ENCODE measurements at places on chromosomes 4 and X.

GRCh38 chr4:81594490-81595159 is 122.9 kb upstream of the RASGEF1B start:
- DNase-seq, result no peak

- no peak for DNase-seq
Observed at GRCh38 chr4:100356172-100356571, 161.7 kb downstream of the EMCN start.

DNA sequence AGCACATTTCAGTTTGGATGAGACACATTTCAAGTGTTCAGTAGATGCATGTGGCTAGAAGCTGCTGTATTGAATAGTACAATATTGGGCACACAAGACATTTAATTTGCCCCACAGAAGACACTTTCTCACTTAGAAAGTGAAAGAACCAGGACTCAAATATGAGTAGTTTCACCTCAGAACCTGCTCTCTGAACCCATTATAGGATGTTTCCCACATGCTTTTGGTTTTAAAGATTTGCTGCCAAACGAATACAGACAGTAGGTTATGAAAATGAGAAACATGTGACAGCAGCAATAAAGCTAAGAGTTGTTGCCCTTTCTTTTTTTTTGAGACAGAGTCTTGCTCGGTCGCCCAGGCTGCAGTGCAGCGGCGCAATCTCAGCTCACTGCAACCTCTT is 32.3 kb downstream of the C4orf54 start:
- no peak for DNase-seq

DNA sequence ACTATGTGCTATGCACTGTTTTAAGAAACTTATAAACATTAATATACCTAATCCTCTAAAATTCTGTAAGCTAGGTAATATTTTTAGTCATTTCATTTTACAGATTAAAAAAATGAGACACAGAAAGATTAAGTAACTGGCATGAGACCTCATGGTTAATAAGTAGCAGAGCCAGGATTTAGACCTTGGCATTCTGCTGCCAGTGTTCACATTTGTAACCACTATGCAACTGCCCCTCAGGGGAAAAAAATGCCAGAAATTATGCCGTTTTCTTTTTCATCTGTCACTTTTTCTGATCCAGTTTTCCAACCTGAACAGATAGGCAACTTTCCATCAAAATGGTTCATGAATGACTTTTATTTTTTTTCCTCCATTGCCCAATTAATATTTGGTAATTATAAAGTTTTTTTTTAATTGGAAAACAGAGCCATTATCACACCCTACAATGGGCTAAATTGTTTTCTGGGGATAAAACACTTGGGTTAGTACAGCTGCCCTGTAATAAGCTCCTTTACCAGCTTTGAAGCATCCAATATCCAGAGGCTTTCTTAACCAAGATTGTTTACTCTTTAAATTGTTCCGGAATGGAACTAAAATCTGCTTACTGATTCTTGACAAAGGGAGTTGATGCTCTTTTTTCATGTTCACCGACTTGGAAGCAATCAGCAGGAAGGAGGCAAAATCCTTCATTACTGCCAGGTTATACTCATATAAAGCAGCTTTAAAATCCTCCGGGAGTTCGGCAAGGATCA is 56.4 kb upstream of the DDX60 start:
- DNase-seq, result no peak

DNA sequence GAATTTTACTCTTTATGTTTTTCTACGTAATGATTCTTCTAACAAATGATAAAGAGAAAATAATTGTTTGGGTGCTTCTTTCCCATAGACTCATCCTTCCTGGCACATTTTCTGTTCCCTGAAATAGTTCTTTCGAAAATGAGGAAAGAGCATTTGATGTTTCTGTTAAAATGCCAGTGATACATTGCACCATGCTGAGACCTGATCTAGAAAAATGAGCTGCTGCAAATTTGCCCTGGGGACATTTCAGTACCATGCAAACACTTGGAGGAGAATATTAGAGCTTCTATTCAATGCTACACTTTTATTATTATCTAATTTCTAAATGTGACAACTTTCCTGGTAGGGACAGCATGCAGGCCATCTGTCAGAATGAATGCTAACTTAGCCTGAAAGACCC is 83.3 kb downstream of the C4orf33 start:
- no peak for DNase-seq

DNA sequence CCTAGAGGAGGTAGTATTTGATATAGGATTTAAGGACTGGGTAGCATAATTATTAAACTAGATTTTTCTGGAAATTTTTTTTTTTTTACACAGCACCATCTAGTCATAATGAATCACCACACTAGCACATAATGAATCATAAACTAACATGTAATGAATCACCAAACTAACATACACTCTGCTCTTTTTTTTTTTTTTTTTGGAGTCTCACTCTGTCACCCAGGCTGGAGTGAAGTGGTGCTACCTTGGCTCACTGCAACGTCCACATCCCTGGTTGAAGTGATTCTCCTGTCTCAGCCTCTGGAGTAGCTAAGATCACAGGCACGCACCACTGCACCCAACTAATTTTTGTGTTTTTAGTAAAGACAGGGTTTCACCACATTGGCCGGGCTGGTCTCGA is 92.5 kb downstream of the FAM13A start:
- no peak for DNase-seq

DNA sequence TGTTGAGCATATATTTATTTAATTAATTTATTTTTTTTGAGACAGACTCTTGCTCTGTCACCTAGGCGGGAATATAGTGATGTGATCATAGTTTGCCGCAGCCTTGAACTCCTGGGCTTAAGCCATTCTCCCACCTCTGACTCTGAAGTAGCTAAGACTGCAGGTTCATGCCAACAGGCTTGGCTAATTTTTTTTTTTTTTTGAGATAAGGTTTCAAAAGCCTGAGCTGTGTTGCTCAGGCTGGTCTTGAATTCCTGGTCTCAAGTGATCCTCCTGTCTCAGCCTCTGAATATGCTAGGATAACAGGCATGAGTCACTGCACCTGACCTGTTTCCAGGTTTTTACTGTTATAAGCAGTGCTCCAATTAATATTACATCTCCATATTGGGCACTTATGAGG is 4.8 kb downstream of the ADD1 start:
- DNase-seq, result no peak

- DNase-seq, result peak; percentile 80
Observed at GRCh38 chr4:186297013-186297645, 31.1 kb downstream of the F11 start.

- no peak for DNase-seq
Observed at GRCh38 chr4:184893801-184894571, 68.2 kb upstream of the ACSL1 start.

GRCh38 chrX:11209798-11210414 is 83.3 kb upstream of the AMELX start:
- DNase-seq, result no peak

- DNase-seq, result no peak
Observed at GRCh38 chr4:168633064-168633463, 136.2 kb downstream of the PALLD start.

DNA sequence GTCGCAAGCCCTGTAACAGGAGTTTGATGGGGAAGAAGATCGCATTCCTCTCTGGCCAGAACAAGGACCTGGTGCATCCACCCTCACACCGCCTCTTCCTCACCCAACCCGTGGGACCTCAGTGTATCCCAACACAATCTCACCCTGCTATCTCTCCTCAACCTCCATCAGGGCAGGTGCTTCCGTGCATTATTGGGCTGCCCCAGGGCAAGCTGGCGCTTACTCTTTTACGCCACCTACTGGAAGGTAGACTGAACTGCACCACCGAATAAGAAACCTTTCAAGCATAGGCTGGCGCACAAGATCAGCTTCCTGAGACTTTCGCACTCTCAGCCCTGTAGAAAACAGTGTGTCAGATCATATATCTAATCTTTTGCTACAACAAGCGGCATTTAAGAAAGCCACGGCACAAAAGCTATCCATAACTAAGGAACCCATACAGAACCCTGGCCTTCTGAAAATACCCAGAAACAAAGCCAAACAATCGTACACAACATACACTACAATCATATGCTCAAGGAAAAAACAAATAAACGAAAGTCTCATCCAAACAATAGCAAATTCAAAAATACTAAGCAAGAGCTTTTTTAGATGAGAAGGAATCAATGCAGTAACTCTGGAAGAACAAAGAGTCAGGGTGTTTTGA is 209.3 kb downstream of the UGT8 start:
- peak; percentile 49 for DNase-seq

GRCh38 chr4:171924746-171925376 is 111.7 kb downstream of the GALNTL6 start:
- no peak for DNase-seq

DNA sequence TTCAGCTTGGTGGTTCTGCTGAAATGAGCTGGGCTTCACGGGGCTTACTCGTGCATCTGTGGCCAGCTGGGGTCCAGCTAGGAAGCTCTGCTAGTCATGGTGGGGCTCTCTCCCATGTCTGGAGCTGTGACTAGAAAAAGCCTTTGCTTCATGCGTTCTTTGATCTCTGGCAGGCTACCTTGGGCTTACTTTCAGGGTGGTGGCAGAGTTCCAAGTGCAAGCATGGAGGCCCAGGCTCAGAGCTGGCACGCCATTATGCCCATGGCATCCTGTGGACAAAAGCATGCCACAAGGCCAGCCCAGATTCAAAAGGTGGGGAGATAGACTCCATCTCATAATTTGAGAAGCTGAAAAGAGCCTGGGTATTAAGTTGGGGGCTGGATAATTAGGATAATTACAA is 55.4 kb upstream of the GBA3 start:
- no peak for DNase-seq

- DNase-seq, result no peak
Observed at GRCh38 chr4:99402765-99403164, 32.4 kb downstream of the ADH7 start.

DNA sequence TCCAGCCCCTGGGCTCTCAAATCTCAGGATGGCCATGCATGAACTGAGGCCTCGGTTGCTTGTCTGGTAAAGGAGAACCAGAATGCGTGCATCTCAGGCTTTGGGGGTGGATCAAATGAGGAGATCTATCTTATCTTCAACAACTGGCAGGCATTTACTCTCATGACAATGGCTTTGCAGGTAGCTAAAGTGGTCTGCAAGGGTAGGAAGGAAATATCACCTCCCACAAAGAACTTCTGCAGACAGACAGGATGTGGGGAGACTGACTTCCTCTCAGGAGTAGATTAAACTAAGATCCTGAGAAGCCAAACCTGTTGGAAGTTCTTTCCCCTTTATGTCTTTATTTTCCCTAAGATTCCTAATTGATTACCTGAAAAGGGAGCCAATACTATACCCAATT is 7.8 kb downstream of the LDB2 start:
- DNase-seq, result no peak

- DNase-seq, result no peak
Observed at GRCh38 chrX:118507766-118508165, 12.2 kb downstream of the DOCK11 start.

DNA sequence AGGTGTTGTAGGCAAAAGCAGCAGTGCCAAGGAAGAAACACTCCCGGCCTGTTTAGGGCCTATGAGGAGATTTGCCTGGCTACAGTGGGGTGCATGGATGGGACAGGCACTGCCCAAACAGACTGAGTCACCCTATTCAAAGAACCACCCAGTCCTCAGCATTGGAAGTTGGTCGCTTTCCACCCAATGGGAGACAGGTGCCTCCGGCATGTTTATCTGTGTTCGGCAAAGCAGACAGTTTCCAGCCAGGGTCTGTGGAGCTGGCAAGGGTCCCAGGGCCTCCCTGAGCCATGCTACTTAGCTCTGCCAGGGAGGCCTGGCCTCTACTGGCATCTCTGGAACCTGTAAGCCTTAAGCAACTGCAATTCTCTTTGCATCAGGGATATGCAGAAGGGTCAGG is 165.1 kb upstream of the ATP6AP2 start:
- DNase-seq, result no peak

GRCh38 chr4:122142687-122143086 is 9.4 kb upstream of the BLTP1 start:
- no peak for DNase-seq

DNA sequence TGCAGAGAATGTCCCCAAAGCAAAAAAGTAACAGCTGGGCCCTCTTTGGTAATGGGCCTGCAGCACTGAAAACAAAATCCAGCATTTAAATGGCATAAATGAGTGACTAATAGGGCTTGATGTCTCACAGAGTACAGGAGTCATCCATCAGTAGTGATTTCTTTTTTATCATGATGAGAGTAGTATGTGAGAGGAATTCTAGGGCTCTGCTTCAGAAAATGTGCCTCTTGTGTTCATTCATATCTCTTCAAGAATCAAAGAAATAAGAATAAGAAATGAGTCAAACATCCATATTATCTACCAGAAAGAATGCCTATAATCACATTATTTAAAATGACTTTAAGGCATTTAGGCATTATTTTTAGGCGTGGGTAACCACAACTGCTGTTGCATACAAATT is 792.9 kb upstream of the HTR2C start:
- no peak for DNase-seq

DNA sequence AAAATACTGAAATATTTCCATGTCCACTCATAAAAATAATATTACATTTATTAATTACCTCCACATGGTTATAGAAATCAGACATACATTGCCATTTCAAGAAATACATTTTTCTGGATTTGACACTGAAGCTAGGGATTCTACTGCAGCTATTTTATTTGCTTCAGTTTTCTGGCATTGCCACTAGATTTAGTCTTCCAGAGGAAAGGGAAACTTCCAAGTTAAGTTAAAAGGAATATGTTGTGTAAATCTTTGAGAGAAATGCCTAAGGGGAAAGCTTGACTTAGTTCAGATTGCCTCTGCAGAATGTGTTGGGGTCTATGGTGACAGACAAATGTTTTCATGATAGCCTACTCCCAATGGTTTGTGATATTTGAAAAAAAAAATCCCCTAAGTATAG is 1631.3 kb downstream of the PCDH18 start:
- no peak for DNase-seq

DNA sequence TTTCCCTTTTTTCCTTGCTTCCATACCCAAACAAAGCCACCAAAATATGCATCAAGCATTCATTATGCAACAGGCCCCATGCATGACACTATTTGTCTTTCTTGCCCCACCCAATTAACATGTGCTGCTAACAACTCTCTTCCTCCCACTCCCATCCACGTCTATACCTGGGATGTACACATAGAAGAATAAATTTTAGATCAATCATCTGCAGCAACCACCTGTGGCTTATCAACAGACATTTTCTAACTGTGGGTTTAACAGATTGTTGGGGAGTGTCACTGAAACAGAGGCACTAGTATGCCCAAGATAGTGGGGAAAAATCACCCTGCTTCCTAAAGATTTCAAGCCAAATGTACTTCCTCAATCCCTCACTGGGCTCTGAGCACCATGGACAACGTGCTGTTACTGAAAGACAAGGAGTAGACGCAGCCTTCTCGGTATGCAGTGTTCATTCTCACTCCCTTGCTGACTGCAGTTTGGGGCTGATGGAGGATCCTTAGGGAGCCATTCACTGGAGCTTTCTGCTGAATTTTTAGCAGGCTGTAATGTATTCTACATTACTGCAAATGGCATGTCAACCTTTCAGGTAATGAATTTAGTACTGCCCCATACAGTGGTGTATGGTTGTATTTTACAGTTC is 28.4 kb upstream of the TRPC5OS start:
- DNase-seq, result no peak

GRCh38 chr4:24224446-24224845 is 334.6 kb upstream of the PPARGC1A start:
- DNase-seq, result no peak
